ENCODE measurements at places on chromosomes 2 and 18.

GRCh38 chr2:97969081-97970067 lies 26.4 kb downstream of the TMEM131 start:
- H3K4me1 ChIP-seq = peaks cover 65% of the 10 kb centered on the region
- peak overlapping the region; percentile 43 for H3K27ac ChIP-seq
- DNase-seq = no peak

- H3K36me3 ChIP-seq = no peaks in the 10 kb centered on the region
- peaks cover 98% of the 10 kb centered on the region for H3K4me1 ChIP-seq
- H3K27me3 ChIP-seq = no peaks in the 10 kb centered on the region
- H3K4me3 ChIP-seq = no peak overlapping the region
Observed at GRCh38 chr2:98480598-98480997, 35.9 kb downstream of the INPP4A start.

GRCh38 chr18:29840089-29840488 lies 1202.5 kb downstream of the DSC3 start:
- DNase-seq = no peak
- no peak overlapping the region for H3K27ac ChIP-seq
- H3K4me1 ChIP-seq = no peaks in the 10 kb centered on the region
- no peak overlapping the region for H3K4me3 ChIP-seq
- no peaks in the 10 kb centered on the region for H3K36me3 ChIP-seq

GRCh38 chr2:74006459-74006858 lies 21.7 kb downstream of the TET3 start:
- DNase-seq = no peak
- no peak overlapping the region for H3K4me3 ChIP-seq
- peaks cover 16% of the 10 kb centered on the region for H3K36me3 ChIP-seq
- H3K27me3 ChIP-seq = no peaks in the 10 kb centered on the region

GRCh38 chr2:161122772-161123530 lies 37.3 kb upstream of the TANK start:
- no peaks in the 10 kb centered on the region for H3K36me3 ChIP-seq
- H3K4me1 ChIP-seq = peaks cover 24% of the 10 kb centered on the region
- no peak overlapping the region for H3K27ac ChIP-seq
- DNase-seq = peak; percentile 61
